A673 (cell line): ENCODE measurements at places on chromosomes 11 and 22. TPM values are rescaled to one million over a fixed set of nuclear protein-coding genes. Genes with fewer than 3 reads are reported as not detected.
A peak's percentile ranks its signal among the peaks of the same experiment; 100 is the strongest.

The PGA5 gene
- not detected in 2 replicates for total RNA-seq

The CRYBA4 gene
- total RNA-seq, result not detected in 2 replicates

DNA sequence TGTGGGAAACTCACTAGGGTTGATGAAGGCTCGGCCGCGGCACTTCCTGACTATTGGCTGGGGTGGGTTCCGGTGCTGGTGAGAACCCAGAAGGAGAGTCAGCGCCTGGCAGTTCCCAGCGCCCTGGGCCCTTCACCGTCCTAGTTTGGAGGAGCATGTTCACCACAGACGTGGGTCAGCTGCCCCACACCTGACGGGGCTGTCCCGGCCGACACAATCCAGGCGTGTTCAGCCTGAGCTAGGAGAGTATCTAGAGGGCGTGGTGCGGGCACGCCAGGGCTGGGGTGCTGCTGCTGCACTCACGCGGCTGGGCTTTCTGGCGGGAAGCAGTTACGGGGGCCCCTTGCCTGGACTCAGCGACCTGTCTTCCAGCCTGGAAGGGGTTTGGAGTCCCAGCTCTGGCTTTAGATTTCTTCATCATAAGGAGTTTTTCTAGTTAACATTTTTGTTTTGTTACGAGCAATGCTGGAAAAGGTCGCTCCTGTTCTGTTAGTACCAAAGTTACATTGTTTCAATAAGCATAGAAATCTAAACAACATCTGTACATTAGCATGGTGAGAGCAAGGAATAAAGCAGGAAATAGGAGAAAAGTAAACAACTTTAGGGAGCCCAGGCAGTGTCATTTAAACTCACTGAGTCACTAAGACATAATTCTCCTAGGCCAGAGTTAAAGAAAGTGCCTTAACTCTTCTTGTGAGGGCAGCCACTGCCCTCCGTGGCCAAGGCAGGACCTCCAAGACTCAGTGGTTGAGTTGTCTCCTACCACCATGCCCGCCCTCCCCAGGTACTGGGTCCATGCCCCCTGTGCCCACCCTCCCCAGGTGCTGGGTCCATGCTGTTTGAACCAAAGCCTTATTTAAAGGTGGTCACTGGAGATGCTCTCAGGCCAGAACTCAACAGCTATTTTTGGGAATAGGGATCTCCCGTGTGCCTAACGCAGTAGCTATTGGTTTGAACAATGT lies 12.1 kb upstream of the ADORA2A start:
- no peaks in the 10 kb centered on the region for H3K27me3 ChIP-seq
- no peak overlapping the region for H3K4me3 ChIP-seq
- peaks cover 10% of the 10 kb centered on the region for H3K36me3 ChIP-seq
- H3K27ac ChIP-seq, result no peak overlapping the region
- no peak for DNase-seq
- no peaks in the 10 kb centered on the region for H3K4me1 ChIP-seq

DNA sequence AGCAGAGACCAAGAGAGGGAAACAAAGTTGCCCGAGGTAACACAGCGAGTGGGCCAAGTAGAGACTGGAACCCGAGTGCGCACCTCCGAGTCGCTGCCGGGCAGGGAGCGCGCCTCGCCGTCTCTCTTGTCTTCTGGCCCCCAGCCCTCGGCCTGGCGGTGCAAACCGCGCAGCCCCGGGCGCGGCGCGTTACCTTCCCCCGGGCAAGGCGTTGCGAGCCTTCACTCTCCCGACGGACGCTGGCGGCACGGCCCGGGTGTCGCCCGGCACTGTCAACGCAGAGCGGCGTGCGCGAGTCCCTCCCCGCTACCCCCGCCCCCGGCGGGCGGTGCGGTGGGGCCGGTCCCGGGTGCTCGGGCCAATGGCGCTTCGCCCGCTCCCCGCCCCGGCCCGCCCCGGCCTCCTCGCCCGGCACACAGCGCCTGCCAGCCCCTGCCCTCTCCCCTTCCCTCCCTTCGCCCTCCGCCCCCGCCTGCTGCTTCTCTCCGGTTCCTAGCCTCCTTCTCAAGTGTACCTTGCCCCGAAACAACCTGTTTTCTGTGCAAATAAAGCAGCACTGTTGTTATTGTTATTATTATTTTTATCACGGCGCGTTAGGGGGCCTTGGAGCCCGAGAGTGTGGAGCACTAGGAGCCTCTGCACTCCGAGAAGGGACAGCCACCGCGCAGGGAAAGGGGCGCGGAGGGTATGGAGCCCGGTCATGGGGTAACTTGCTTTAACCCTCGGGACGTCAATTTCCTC lies at the start of gene SYTL2:
SYTL2 (minus strand) TSS at position 271 of the 741 bp plus-strand sequence. CDS start 53,416 bp downstream, outside the sequence.
- peak; percentile 73 for DNase-seq
- H3K36me3 ChIP-seq, result no peaks in the 10 kb centered on the region
- no peak within 1 kb of the TSS for H3K27ac ChIP-seq
- peaks cover 20% of the 10 kb centered on the region for H3K27me3 ChIP-seq
- H3K4me1 ChIP-seq, result no peaks in the 10 kb centered on the region
- H3K4me3 ChIP-seq, result peak within 1 kb of the TSS; percentile 42
